ENCODE measurements at places on chromosomes 2 and 18.

DNA sequence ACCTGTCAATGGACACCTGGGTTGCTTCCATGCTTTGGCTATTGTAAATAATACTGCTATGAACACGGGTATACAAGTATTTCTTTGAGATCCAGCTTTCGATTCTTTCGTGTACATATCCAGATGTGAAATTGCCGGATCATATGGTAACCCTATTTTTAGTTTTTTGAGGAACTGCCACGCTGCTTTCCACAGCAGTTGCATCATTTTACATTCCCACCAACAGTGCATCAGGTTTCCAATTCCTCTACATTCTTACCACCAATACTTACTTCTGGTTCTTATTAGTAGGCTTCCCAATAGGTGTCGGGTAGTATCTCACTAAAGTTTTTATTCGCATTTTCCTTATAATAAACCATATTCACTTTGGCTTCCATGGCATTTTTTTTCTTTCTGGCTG, 69.6 kb downstream of the PID1 start:
- peak; percentile 31 for DNase-seq

DNA sequence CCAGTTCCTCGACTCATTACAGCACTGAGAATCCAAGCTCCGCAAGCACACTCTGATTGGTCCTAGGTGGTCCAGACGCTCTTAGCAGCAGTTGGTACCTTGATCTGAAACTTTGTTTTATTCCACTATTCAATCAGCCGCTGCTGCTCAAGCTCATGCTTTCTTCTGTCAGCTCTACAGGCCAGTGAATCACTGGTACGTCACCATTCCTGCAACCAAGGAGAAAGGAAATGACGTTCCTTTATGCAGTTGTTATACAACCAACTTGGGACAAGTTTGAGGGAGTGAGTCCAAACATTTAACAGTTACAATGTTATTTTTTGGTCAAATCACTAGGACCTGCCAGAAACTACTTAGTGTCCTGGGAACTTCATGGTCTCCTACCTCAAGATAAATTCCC, 398.8 kb upstream of the TMEFF2 start:
- DNase-seq: no peak

GRCh38 chr2:156935616-156936015, 321.9 kb upstream of the GALNT5 start:
- no peak for DNase-seq

GRCh38 chr18:37396971-37397720, 168.5 kb downstream of the CELF4 start:
- no peak for DNase-seq

DNA sequence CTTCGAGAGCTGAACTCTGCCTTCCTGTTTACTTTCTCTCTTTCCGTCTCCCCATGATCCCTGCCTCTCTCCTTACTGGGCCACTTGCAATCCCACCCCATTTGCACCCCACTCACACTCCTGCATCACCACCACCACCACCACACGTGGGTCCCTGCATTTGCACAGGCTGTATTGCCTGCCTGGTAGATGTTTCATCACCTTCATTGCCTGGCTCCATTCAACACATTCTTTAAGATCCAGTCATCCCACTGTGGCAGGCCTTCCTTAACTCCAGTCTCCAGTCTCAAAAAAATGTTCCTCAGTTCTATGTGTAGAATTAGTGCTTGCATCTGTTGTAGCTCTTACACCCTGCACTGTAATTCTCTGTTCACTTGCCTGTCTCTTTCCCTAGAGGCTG, 13.9 kb downstream of the NOSTRIN start:
- DNase-seq: peak; percentile 93

DNA sequence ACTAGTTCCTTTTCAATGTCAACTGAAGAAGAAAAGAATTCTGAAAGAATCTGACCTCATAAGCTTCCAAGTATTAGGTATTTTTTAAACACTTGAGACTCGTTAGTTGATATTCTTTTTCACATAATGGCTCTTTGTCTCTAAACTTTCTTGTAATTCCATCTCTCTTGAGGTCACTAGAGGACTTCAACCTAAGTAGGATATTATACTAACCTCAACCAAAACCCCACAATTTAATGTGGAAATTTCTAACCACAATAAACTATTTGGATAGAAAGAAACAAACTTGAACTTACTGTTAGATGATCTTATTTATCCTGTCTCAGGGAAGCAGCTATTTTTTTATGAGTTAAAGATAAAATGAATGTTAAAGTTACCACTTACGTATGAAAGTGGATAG, 206.9 kb upstream of the FSIP2 start:
- DNase-seq: peak; percentile 1

- DNase-seq: no peak
These were observed 54.3 kb downstream of the INPP5D start for GRCh38 chr2:233114421-233114861.

DNA sequence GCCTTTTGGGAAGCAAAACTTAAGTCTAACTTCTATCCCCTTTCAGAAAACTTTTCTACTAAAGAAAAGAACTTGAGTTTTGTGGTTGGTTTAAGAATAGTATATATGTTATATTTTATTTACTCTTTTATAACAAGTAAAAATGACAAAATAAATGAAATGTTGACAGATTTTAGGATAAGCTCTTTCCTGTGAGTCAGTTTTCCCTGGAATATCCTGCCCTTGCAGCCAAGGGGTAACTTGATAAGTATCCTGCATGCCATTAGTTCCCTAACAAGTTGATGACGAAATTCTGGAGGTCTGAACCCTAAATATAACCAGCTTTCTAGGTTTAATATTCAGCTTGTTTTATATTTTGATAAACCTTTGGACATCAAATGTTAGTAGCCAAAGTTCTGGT, 7.3 kb upstream of the HTR2B start:
- peak; percentile 87 for DNase-seq

DNA sequence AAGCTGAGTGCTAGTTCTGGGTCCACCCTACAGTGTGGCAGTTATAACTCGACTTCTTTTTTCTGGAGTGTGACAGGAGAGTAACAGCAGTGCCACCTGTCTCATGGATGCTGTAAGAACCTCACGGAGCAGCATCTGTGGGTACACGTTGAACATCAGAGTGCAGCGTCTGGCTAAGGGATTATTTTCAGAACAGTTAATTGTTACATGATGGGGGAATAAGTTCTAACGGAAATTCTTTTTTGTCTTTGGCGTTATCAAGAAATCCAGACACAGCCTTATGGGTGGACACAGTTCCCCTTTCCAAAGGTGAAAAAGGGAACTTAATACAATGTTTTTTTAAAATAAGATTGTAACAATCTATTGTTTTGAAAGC, 28.3 kb upstream of the TOGARAM2 start:
- DNase-seq: no peak

DNA sequence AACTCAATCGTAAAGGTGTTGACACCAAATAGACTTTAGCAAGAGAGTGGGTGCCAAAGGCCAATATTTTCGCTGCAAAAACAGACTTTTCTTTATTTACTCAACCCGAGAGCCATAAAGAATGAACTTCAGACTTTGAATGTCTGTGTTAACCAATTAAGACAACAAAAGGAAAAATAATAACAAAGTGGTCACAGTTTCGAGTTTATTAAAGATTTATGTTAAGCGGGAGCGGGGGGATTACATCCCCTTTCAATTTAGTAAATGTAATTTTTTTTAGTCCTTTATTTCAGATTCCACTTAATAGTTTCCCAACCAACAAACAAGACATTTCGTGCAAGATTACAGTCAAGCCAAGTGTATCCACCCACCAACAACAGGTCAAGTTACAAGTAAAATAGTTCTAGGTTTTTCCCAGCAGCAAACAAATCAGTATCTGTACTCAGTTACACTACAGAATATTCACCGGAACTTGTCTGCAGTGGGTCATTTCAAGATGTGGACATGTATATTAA, 9.0 kb downstream of the CDH2 start:
- peak; percentile 45 for DNase-seq

- no peak for DNase-seq
These were observed 28.6 kb upstream of the POU3F3 start for GRCh38 chr2:104825124-104825865.

- no peak for DNase-seq
These were observed 28.4 kb downstream of the ARL4C start for GRCh38 chr2:234468503-234468902.

- DNase-seq: peak; percentile 67
These were observed 37.1 kb downstream of the BCL11A start for GRCh38 chr2:60516383-60516811.

- DNase-seq: no peak
These were observed 89.4 kb upstream of the APCDD1 start for GRCh38 chr18:10365021-10365500.

GRCh38 chr18:42392416-42392815, 437.4 kb downstream of the PIK3C3 start:
- DNase-seq: peak; percentile 29

GRCh38 chr2:158493458-158493857, 36.7 kb downstream of the PKP4 start:
- peak; percentile 23 for DNase-seq

DNA sequence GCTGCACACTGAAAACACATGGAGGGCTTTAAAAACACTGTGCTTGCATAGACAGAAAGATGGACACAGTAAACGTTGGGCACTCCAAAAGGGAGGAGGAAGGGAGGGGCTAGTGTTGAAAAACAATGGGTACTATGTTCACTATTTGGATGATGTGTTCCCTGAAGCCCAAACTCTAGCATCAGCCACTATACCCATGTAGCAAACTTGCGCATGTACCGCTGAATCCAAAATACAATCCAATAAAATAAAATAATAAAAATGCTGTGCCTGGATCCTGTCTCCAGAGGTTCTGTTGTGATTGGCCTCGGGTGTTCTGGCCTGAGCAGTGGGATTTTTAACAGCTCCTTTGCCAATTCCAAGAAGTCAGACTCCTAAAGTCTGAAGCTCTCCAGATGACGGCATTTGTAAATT, 166.0 kb downstream of the TMEM182 start:
- DNase-seq: no peak

- peak; percentile 28 for DNase-seq
These were observed 10.8 kb upstream of the SMAD7 start for GRCh38 chr18:48961547-48961946.

- DNase-seq: no peak
These were observed 215.1 kb upstream of the POU3F3 start for GRCh38 chr2:104638859-104639202.

DNA sequence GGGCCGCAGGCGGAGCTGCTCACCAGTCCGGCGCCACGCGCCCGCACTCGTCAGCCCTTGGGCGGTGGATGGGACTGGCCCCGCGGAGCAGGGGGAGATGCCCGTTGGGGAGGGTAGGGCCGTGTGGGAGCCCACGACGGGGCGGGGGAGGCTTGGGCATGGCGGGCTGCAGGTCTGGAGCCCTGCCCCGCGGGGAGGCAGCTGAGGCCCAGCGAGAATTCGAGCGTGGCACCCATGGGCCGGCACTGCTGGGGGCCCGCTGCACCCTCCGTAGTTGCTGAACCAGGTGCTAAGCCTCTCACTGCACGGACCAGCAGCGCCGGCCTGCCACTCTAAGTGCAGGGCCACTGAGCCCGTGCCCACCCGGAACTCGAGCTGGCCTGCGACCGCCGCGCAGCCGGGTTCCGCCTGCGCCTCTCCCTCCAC, 182.4 kb upstream of the ERBB4 start:
- DNase-seq: no peak

GRCh38 chr2:29061176-29061575, 13.1 kb downstream of the PCARE start:
- DNase-seq: no peak

GRCh38 chr2:240566203-240567136, 1.8 kb upstream of the RNPEPL1 start:
- peak; percentile 72 for DNase-seq

GRCh38 chr2:190911813-190912212, 31.2 kb downstream of the GLS start:
- peak; percentile 22 for DNase-seq

GRCh38 chr18:59383851-59384250, 24.8 kb upstream of the LMAN1 start:
- DNase-seq: no peak

DNA sequence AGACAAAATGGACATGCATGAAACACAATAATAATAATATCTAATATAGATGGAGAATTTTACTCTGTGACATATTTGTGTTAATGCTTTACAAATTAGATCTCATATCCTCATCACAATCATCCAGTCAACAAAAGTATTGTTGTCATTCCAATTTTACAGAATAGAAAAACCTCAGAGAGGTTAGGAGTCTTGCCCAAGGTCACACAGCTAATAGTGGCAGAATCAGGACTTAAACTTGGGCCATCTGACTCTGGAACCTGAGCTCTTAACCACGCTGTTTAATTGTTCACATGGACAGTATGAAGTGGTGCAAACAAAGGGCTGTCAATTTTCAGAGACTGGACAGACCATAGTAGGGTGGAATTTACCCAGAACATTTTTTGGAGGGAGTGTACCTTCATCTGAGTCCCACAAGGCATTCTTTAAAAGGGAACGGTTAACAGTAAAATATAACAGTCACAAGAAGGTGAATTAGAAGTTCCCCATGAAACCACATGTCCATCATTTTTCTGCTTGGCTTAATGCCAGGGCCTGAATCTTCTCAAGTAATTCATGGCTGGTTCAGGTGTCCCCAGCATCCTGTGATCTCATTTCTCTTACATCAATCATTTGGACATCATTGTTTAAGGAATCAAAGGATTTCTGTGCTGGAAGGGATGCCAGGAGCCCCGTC, 35.4 kb upstream of the CCDC93 start:
- no peak for DNase-seq
